ENCODE measurements at places on chromosomes 5 and 9.

DNA sequence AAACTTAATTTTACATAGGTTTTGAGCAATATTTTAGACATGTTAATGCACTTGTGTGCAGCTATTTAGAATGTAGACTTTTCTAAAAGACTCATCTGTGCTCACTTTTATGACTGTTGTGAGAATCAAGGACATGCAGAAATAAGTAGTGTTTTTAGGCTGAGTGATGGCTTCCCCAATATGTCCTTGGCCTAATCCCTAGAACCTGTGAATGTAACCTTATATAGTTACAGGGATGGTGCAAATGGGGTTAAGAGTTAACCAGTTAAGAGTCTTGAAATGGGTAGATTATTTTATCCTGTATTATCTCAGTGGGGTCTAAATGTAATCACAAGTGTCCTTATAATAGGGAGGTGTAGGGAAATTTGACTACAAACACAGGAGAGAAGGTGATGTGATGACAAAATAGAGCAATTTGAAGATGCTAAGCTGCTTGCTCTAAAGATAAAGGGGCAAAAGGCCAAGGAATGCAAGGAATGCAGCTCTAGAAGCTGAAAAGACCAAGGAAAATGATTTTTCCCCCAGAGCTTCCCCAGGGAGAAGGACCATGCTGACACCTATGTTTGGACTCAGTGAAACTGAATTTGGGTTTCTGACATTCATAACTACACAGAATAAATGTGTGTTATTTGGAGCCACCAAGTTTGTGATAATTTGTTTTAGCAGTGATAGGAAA lies 298.0 kb upstream of the PAPPA start:
- no peak for DNase-seq

GRCh38 chr5:39309534-39309933 lies 54.8 kb downstream of the C9 start:
- DNase-seq, result no peak

GRCh38 chr9:86308687-86309086 lies 26.3 kb upstream of the ISCA1 start:
- DNase-seq, result no peak

DNA sequence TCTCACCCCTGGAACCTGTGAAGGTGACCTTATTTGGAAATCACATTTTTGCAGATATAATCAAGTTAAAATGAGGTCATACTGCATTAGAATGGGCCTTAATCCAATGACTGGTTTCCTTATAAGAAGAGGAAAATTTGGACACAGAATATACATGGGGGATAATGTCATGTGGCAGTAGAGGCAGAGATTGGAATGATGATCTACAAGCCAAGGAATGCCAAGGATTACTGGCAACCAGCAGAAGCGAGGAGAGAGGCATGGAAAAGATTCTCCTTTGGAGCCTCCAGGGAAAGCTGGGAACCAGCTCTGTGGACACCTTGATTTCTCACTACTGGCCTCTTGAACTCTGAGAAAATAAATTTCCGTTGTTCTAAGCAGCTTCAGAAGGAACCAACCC lies 20.2 kb upstream of the CEP78 start:
- DNase-seq, result no peak

DNA sequence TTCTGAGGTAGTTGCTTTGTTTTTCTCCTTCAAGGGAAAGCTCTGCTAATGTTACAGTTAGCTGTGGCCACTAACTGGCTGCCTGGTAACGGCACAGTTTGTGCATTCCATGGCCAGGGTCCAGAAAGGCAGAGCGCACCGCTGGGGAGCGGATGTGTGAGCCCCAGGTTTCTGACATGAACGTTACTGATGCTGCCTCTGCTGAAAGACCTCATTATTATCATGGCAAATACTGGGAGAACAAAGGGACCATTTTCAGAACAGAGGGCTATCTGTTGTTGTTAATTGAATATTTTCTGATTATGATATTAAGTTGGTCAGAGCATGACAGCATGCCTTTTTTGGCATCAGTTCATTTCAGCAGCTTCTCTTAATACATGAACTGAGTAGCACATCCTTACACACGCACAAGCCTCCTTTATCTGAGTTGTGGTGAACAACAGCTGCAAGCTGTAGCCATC lies 134.1 kb downstream of the NUDT12 start:
- no peak for DNase-seq

- no peak for DNase-seq
Measured at GRCh38 chr5:169426784-169427183, 125.8 kb upstream of the SLIT3 start.

DNA sequence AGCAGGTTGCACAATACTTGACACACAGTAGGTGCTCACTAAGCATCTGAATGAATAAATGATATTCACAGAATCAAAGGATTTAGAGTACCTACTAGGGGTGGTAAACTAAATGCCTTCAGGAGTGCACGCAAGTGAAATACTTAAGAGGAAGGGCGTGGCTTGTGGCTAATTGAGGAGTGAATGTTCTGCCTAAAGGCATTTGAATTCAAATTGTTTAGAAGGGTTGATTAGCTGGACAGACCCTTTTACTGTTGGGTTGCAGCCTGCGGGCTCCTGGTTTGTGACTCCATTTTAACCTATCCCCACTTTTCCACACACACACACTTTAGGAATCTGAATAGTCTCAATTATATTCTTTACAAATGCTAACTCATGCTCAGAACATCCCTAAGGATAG lies 63.1 kb downstream of the PPP2R2B start:
- DNase-seq, result no peak

DNA sequence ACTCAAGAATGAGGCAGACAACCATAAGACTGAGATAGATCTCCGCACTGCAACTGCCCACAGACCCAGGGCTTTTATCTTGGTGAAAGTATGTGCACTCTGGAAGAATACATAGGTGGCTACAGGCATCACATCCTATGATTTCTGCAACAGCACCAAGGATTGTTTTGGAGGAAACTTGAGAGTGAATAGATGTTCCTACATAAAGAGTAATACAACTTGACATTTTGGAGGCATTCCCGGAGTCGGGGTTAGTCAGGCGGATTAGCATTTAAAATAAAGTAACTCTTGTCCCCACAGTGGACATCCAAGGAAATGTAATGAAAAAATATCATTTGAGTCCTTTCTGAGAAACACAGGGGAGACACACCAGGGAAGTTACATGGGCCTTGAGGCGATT lies 26.7 kb downstream of the TMEM174 start:
- no peak for DNase-seq

DNA sequence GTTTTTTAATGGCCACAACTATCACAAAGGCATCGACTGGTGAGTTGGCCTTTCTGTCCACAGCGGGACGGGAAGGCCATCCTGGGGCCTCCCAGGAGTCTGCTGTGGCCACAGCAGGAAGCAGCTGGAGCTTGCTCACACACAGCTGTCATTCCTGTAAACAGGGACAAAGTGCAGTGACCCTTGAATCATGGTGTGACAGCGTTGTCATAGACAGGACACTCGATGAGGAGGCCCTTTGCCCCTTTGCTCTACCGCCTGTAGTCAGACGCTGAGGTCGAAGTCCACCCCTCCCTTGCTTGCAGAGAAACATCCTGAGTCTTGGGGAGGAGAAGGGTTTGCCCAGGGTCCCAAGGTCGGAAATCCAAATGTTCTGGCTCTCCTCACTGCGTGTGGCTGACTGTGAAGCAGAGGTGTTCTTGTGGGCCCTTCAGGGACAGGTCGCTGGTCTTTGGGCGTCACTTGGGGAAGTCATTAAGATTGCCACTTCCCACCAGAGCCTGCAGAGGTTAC lies 35.1 kb downstream of the NDST1 start:
- DNase-seq, result no peak

DNA sequence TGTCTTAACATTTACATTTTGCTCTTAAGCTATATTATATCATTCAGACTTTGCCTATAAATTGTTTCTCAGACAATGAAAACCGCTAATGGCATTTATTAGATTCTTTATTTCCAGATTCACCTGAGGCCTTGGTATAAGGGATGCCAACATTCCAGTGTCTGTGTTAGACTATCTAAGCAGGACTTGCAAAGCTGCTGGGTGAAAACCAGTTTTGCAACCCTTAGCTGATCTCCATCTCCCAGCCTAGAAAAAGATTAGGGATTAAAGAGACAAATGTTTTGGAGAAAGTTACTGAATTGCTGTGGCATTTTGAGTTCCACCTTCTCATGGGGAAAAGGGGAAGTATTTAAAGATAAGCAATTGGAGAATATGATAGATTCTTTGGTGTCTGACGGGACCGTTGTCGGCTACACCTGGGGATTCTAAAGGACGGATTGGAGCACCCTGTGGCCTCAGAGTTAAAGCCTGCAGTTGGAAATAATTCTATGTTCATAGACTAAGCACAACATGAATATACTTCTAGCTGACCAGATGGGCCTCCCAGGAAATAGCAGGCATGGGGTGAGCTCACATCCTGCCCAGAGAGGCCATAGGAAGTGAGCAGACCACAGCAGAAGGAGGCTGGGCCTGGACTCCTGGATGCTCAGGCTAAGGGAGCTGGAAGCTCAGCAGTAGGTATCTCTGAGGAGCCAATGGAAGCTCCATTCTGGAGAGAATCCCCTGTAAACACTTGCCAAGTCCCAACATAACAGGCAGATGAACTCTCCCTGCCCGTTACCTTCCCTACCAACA lies 21.8 kb downstream of the ENTREP1 start:
- no peak for DNase-seq

- DNase-seq, result no peak
Measured at GRCh38 chr5:133289686-133290367, 238.0 kb downstream of the HSPA4 start.

DNA sequence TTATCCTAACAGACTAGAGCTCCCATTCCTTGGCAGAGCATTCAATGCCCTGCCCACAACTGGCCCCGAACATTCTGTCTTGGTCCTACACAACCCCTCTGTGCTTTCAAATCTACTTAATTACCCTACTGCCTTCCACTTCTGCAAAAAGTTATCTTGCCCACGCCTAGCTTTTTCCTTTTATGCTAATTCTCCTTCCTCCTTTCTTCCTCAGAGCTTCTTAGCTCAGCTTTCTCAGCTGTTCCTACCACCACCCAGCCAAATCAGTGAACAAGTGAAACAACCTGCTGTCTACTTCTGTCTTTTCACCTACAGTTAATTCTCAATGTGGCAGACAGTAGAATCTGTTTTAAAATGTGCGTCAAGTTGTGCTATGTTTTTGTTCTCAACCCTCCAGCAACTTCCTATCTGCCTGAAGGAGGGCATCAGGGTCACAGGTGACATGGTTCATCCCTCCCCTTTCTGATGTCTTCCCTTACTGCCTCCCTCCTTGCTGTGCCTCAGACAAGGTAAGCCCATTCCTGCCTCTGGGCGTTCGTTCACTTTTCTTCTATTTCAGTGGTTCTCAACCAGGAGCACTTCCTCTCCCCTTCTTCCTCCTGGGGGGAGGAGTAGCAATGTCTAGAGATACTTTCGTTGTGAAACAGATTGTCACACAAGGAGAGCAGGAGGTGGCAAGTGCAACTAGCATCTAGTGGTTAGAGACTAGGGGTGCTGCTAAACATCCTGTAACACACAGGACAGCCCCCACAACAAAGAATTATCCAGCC lies 1.3 kb upstream of the REEP5 start:
- no peak for DNase-seq

DNA sequence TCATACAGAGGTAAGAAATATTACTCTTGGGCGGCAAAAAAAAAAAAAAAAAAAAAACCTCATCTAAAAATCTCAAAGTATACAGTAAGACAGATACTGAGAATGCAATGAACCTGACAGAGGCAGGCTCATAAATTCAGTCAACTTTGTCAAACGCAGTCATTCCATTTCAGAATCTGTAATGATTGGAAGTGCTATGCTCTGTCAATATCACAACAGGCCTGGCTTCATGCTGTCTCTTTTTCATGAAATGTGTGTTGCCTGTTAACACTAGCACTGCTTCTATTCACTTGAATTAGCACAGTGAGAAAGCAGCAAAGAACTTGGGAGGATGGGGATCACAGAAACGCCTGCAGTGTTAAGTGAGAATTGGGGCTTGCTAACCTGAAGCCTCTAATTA lies 200.3 kb upstream of the EFNA5 start:
- DNase-seq, result no peak

DNA sequence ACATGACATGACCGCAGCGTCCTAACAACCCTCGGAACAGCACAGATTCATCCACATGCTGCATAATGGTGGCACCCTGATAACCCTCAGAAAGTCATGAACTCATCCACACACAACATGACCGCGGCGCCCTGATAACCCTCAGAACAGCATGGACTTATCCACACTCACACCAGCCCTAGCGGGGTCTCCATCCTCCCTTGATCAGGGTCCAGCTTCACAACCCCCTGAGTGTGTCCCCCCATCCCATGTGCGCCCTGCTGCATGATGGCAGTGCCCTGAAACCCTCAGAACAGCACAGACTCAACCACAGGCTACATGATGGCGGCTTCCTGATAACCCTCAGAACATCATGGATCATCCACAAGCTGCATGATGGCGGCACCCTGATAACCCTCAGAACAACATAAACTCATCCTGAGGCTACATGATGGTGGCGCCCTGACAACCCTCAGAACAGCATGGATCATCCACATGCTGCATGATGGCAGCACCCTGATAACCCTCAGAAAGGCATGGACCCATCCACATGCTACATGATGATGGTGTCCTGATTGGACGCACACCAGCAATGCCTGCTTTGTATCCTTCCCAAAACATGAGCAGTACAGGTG lies 28.3 kb downstream of the SLC6A3 start:
- DNase-seq, result no peak

GRCh38 chr5:132228241-132229035 lies 785 bp upstream of the P4HA2 start:
- DNase-seq, result no peak

GRCh38 chr5:58040044-58040443 lies 419.8 kb downstream of the PLK2 start:
- DNase-seq, result no peak

GRCh38 chr9:87160148-87161102 lies 213.1 kb upstream of the GAS1 start:
- DNase-seq, result no peak

GRCh38 chr9:14151451-14151850 lies 162.5 kb downstream of the NFIB start:
- DNase-seq, result no peak

DNA sequence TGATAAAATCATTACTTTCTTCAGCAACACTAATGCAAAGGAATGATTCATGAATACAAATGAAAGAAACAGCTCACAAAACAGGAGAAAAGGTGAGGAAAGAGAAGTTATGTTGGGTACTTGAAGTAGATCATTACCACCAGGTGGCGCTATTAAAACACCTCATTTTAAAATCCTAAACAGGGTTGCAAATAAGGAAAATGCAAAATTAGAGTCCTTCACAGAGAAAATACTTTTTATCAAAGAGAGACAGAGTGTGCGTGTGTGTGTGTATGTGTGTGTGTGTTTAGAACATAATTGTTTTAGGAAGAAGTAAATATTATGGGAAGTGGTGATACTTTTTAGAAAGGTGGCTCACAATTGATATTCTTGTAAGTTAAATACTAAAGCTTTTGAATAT lies 49.5 kb upstream of the CD180 start:
- DNase-seq, result no peak

DNA sequence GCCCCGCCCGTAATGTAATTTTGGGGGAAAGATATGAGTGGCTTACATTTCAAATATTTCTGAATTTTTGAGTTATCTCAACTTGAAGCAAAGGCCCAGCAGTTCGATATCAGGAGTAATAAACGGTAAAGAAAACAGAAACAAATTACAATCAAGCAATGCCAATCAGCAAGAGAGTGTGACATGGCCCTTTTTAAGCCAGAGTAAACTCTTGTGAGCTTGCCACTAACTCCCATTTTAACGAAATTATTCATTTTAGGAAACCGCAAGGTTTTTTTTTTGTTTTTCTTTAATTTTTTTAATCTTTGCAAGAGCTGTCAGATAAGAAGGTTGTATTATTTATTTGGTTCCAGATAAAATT lies 17.6 kb upstream of the CDK7 start:
- no peak for DNase-seq

- DNase-seq, result no peak
Measured at GRCh38 chr9:89360465-89360864, 42.2 kb downstream of the SECISBP2 start.
